ENCODE measurements at places on chromosomes 16 and 17. TPM values are rescaled to one million over a fixed set of nuclear protein-coding genes. Genes with fewer than 3 reads are reported as not detected.

- no peak for DNase-seq
Observed at GRCh38 chr17:14209215-14209614, 27.4 kb downstream of the CDRT15 start.

DNA sequence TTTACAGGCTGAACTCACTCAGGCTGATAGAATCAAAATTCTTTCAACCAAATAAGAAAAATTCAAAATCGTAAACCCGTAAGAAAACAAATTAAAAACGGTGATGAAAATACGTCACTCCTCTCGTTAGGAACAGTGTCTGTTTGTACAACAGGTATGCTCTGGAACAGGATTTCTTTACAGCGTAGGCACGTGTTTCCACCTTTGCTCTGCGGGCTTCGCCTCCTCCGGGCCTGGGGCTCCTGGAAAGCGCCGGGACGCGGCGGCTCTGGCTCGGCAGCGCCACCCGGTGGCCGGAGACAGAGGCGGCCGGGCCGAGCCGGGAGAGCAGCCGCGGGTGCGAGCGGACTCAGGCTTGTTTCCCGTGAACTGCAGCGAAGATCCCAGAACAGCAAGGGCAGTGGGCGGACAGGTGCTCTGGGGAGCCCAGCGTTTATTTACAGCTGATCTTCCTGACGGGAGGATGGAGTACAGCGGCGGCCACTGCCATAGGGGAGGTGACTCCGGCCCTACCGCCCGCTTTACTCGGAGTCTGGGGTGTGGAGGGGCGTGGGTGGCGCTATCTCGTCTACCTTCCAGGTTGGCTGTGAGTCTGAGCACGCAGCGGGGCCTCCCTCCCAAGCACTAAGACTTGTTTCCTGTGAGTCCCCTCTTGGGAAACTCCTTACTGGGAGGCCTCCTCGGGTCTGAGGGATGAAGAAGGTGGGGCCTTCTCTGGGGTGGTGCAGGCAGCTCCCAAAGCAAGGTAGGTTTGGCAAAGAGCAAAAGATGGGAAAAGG is 40.5 kb upstream of the ATP2A3 start:
- peak; percentile 88 for DNase-seq

DNA sequence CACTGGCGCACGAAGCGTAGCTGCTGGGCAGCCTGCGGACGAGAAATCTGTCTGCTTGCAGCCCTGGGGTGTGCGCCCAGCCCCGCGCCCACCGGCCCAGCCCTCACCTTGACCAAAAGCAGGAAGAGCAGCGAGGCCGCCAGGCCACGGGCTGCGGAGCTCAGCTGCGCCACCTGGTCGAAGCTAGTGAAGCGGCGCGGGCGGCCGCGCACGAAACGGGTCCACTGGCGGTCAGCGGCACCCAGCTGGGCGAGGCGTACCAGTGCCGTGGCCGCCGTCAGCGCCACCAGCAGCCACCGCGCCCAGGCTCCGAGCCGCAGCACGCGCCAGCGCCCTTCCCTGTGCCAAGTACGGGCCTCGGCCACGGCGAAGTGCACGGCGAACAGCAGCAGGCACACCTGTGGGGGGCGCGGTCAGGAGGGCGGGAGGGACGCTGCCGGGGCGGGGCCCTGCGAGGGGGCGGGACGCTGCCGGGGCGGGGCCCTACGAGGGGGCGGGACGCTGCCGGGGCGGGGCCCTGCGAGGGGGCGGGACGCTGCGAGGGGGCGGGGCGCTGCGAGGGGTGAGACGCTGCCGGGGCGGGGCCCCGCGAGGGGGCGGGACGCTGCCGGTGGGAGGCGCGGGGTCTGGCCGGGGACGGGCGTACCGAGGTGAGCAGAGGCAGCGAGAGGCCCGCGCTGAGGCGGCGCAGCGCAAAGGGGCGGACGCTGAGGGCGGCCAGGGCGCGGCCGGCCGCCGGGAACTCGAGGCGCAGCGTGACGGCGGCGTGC is 43.2 kb downstream of the TSC2 start:
- DNase-seq, result no peak

- DNase-seq, result no peak
Observed at GRCh38 chr16:12903407-12904328, 2.3 kb downstream of the SHISA9 start.

GRCh38 chr16:75354170-75354569 is 79.1 kb downstream of the CFDP1 start:
- DNase-seq, result no peak

DNA sequence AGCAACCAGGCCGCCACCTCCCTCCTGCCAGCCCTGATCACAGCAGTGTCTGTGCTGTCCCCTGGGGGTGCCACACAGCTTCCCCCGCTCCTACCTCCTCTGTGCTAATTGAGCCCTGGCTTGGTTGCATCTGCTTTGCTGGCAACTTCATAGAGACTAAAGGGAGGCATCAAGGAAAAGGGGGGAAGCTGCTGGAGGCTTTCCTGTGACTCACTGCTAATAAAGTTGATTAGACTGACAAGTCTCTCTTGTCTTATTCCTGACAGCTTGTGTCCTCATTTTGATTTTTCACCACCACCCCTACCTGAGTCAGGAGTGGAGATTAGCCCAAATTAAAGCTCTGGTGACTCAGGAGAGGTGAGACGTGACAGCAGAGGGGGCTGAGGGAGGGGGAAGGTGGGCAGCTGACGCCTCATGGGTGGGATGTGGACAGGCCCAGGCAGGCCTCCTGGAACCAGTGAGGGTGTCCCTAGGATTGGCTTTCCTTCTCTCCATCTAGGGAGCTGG is 310.0 kb downstream of the CBLN1 start:
- DNase-seq, result no peak

DNA sequence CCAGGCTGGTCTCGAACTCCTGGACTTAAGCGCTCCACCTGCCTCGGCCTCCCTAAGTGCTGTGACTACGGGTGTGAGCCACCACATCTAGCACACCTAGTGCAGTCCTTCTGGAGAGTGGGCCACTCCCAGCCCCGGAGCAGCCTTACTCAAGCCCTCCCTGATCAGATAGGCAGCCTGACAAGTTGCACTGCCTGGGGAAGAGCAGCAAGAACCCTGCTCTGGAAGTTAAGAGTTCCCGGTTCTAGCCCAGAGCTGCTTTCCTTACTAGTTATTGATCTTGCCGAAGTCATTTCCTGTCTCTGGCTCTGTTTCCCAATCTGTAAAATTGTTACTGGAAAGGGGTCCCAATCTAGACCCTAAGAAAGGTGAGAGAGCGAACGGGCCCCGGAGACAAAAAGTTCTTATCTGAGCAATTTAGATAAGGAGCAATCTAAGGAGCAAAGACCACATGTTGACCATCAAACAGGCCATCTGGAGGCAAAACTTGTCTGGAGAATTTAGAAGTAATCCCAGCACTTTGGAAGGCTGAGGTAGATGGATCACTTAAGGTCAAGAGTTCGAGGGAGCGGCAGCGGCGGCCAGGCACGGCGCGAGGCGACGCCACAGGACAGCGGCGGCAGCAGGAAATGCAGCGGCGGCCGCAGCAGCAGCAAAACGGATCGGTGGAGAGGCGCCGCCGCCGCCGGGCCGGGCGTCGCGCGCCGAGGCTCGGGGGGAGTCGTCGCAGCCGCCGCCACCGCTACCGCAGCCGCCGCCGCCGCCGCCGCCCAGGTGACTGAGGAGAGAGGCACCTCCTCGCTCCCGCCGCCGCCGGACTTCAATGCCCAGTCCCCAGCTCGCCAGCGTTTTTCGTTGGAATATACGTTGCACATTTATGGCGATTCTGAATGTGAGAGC is 4.3 kb upstream of the NAGLU start:
- DNase-seq, result no peak

DNA sequence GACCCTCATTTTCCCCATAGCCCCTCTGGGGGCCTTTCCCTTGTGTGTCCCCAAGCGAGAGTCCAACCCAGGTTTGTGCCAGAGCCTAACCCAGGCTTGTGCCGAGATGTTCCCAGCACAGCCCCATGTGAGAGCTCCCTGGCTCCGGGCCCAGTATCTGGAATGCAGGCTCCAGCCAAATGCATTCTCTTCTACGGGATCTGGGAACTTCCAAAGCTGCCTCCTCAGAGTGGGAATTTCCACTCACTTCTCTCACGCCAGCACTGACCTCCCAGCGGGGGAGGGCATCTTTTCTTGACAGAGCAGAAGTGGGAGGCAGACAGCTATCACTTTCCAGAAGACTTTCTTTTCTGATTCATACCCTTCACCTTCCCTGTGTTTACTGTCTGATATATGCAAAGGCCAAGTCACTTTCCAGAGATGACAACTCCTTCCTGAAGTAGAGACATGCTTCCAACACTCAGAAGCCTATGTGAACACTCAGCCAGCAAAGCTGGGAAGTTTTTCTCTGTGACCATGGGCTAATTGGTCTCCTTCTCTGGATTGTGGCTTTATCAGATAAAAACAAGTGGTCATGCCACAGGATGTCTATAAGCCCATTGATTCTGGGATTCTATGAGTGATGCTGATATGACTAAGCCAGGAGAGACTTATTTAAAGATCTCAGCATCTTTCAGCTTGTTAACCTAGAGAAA is 2.5 kb upstream of the CCL2 start:
- peak; percentile 99 for DNase-seq

GRCh38 chr17:50130559-50131305 is 772 bp upstream of the SAMD14 start:
- no peak for DNase-seq

DNA sequence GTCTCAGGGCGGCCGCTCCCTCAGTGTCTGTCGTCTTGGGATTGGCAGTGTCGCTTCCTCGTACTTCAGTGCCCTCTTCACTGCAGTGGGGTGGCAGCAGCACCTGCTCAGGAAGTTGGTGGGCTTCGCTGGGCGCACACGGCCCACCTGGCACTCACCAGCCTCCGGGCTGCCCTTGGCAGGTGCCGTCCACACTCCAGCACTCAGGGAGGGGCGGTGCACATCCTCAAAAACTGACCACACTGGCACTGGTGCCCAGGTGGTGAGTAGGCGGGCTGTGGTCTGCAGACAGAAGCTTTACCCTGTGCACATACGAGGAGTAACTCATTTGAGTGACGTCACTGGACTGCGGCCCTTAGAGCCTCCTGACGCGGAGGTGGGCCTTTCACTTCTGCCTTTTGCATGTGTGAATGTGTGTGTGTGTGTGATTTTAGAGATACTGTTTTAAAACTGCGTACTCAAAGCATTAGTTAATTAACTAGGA is 94.6 kb downstream of the BANP start:
- no peak for DNase-seq

DNA sequence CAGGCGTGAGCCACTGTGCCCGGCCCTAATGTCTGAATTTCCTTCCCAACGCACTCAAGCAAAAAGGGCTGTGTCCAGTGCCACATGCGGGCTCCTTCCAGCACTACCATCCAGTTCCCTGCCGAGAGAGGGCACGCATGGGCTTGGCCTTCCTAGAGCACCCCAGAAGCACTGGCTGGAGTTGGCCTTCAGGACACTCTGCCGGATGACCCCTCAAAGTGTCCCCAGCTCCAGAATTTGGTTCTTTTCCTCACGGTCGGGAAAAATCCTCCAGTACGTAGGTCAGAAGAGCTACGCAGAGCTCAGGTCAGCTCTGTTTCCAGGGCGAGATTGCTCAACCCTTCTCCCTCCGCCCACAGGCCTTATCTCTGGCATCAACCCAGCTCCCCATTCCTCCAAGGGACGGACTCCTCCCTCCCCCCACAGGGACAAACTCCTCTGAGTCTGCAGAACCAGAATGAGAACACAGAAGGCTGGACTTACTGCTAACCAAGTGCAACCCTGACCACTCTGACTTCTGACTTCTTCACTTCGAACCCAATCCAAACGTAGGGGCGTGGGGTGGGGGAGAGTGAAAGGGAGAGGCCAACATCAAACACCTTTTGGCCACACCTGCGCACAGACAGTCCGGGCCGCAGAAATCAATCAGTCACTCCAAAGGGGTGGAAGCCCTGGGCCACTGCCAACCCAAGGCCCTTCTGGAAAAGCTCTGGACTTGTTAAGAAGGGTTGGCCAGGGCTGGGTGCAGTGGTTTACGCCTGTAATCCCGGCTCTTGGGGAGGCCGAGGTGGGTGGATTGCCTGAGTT is 3.6 kb downstream of the CDC42EP4 start:
- DNase-seq, result peak; percentile 81

The SEPTIN12 gene
- total RNA-seq, result not detected

The KCNJ18 gene
- 29.6 TPM for total RNA-seq

All from lower leg skin (tissue), 4 donors.